ENCODE measurements at places on chromosomes 5 and 9.

DNA sequence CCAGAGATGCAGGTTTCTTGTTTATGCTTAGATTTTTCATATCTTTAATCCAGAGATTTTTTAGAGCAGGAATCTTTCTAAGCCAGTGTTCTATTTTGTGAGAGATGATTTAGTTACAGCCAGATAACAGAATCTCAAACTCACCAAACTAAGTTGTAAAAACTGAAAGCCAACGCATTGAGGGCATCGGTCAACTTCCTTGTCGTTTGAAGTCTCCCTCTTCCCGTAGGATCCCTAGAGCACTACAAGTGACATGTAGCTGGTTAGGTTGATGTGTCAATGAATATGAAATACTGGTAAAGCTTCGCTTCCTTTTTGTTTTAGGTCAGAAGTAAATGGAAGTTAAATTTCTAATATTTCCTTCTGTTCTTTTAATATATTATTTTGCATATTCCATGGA lies 139.6 kb downstream of the YIPF5 start:
- no peak for DNase-seq

GRCh38 chr9:35516479-35516878 lies 26.6 kb downstream of the RUSC2 start:
- DNase-seq = no peak

DNA sequence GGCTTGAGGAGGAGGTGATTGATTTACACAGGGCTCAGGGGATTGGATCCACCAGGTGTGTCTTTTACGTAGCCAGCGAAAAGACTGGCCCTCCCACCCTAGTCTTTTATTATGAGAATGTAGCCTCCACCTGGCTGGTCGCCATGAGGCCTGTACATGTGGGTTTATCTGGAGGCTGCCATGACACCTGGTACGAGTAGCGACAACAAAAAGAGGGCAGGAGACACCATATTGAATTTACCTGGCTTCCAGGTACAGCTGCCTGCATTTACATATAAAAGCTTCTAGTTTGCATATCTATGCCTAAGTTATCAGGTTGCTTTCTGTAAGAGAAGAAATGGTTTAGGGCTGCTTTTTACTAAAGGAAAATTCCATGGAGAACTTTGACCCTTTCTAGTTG lies 1173.7 kb upstream of the SEMA6A start:
- no peak for DNase-seq

DNA sequence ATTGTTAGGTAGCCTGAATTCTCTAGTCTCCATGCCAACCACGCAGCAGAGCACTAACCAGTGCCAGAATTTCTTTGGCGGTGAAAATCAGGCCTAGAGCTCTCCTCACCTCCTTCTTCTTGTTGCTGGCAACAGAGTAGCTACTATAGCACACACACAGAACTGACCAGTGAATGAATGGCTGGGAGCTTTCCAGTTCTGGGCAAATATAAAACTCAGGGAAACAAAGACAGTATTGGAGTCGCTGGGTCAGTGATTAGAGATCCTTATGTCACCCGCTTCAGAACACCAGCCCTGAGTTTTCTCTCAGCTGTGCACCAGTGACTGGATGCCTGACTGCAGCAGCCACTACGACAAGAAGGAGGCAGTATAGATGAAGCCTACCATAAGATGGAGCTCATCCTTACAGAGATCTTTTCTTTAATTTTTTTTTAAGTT lies 26.9 kb upstream of the FEM1C start:
- no peak for DNase-seq

DNA sequence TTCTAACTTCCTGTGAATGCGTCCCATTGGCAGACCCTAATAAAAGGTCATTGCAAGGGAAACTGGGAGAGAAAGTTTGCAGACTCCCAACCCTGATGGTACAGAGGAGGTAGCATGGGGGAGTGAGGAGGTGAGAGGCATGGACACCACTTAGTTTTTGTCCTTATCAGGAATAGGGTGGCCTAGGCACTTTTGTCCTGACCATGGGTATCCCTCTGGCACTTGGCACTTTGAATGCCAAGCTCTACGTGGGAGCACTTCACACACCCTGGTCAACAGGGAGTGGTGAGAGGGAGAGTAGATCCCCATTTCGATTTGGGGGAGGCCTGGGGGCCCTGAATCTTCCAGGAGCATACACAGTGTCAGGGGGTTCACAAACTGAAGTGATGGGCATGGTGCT lies 75.6 kb upstream of the SH3PXD2B start:
- DNase-seq = no peak

DNA sequence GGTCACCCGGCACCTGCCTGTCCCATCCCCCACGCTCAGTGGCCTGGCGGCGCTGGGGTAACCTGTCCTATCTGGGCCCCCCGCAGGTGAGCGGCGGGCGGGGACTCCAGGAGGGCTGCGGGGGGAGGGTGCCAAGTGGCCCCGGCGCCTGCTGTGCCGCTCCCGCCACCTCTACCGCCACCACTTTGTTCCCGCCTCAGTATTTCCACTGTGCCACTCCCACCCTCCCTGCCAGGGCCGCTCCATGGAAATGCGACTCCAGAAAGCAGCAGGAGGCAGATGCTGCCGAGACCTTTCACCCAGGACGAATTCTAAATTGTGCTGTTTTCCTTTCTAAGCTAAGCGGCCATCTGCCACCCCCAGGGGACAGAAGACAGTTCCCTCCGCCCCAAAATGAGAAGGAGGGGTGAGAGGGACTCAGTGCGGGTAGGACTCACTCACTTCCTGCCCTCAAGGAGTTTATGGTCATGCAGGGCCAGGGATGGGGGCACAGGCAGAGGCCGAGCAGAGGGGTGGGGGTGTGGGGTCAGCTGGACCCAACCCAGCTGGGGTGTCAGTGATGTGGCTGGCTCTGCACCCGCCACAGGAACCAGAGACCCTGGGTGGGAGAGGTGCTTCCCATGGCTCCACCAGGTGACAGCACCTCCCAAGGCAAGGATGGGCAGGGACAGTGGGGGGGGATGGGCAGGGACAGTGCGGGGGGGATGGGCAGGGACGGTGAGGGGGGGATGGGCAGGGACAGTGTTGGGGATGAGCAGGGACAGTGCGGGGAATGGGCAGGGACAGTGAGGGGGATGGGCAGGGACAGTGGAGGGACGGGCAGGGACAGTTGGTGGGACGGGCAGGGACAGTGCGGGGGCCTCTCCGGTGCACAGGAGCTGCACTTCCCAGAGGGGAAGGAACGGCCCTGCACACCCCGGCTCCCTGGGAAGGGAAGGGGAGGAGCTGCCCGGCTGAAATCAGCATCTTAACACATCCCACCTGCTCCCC lies 17.8 kb downstream of the NOTCH1 start:
- DNase-seq = peak; percentile 47

DNA sequence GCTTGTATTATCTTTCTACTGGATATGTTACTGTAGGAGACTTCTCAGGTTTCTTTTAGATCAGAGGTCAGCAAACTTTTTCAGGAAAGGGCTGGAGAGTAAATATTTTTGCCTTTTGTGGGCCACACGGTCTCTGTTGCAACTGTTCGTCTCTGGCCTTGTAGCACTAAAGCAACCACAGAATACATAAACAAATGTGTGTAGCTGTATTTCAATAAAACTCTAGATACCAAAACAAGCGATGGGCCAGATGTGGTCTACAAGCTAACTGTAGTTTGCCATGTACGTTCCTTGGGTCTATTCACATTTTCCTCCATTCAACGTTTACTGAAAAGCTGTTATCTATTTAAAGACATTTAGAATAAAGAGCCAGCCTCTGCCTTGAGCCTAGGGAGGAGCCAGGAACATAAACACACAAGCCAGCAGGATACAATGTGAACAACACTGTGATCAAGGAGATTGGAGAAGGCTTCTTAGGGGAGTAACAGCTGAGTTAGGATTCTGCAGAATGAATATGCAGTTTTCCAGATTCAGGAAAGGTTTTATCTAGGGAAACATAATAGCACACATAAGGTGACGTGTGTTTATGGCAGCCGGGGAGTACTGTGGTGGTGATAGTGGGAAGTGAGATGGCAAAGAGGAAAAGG lies 33.0 kb upstream of the HOMER1 start:
- DNase-seq = no peak

DNA sequence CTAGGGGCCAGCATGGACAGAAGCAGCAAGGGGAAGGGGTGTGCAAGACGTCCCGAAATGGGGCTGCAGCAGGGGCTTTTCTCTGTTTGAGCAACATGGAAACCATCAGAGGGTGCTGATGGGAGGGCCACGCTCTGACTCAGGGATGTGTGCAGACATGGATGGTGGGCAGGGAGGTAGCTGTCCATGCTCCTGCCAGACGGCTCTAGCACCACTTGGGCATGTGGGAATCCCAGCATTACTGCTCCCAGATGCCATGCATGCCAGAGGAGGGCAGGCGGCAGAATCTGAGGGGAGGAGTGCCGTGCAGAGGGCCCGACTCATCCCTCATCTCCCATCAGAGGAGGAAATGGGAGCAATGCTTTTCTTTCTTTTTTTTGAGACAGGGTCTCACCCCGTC lies 45.6 kb upstream of the SLC25A51 start:
- no peak for DNase-seq

- no peak for DNase-seq
Observed at GRCh38 chr5:138455232-138455930, 9.9 kb upstream of the EGR1 start.

DNA sequence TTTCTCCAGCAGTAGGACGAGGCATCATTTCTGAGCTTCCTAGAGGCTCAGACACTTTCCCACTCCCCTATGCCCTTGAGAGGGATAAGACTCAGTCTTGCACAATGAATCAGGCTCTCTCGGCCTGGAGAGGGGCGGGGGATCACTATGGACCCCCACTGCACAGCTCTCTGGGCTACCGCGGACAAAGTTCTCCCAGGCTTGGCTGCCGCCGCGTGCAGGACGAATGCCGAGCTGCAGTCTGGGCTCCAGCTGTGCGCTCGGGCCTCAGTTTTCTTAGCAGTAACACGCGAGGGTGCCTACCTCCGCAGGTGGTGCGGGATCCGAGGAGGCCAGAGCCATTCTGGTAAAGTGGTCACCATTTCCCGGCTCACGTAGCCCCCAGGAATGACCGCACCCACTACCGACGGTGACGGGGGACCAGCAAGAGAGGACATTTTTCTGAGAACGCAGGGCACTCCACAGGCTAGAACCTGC lies 3.4 kb upstream of the MYORG start:
- no peak for DNase-seq

GRCh38 chr5:93653716-93654115 lies 70.7 kb downstream of the NR2F1 start:
- no peak for DNase-seq

- no peak for DNase-seq
Observed at GRCh38 chr5:62521319-62521718, 57.3 kb upstream of the LRRC70 start.

- DNase-seq = no peak
Observed at GRCh38 chr5:33531824-33532223, 91.1 kb downstream of the TARS1 start.

- DNase-seq = no peak
Observed at GRCh38 chr9:115759426-115759825, 394.2 kb upstream of the PAPPA start.

DNA sequence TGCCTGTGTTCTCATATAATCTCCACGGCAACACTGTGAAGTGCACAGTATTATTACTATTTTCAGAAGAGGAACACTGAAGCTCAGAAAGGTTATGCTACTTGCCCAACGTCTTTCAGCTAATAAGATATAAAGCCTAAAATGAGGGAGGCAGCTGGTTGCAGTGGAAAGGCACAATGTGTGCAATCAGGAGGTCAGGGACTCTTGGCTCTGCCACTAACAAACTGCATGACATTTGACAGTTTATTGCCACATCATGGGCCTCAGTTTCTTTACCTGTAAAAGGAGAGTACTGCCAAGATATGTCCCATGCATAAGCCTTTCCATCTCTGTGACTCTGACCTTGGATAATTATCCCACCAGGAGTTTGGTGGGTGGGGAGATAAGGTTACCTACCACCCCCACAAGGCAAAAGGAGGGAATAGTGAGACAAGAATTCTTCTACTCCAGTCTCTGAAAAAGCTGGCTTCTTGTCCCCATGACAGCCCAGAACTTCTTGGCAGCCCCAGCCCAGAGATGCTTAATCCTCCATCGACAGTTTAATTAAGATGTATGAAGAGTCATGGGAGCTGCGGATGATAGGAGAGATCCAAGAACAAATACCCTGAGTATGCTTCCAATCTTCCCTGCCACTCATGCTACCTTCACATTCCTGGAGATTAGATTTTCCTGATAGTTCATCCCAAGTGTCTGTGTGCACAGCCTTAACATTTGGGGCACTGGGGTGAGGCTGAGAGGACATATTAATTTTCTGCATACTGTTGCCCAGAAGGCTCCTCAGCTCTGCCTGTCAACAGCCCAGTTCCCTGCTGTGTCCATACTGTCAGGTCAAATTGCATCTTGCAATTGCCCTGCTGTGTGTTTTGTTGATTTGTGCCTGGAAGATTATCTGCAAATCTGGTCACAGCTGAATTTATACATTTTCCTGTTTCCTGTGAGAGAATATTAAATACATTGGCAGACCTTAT lies 271.2 kb downstream of the FAM114A2 start:
- no peak for DNase-seq

DNA sequence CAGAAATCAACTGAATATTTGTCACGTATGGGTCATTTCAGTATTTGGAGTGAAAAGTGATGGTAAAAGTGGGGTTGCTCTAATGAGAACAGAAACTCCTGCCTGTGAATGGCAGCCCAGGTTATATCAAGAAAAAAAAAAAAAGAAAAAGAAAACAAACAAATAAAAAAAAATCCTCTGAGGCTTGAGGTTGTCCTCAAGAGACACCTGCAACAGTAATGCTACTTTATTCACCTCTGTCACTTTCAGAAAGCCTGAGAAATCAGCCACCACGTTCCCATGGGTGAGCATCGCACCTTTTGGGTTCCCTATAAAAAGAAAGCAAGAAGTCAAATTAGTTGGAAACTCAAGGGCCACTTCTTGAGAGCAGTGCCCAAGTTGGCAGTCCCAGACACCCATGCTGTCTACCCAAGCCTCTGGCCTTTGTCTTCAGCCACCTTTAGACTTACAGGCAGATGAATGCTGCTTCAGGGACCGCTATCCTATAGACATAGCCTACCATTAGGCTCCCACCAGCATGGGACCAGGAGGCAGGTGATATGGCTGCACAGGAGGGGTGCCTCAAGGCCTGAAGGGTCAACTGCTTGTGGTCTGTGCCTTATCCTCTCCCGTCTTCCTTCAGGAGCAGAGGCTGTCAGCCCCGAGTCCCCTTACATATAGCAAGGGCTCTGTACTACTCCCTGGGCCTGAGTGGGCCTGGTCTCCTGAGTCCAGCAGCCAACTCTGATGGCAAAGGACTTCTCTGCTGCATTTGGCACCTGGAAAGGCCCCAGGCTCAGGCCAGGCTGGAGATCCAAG lies 31.1 kb upstream of the MEIKIN start:
- DNase-seq = no peak

GRCh38 chr5:89255845-89256463 lies 373.0 kb upstream of the MEF2C start:
- no peak for DNase-seq

DNA sequence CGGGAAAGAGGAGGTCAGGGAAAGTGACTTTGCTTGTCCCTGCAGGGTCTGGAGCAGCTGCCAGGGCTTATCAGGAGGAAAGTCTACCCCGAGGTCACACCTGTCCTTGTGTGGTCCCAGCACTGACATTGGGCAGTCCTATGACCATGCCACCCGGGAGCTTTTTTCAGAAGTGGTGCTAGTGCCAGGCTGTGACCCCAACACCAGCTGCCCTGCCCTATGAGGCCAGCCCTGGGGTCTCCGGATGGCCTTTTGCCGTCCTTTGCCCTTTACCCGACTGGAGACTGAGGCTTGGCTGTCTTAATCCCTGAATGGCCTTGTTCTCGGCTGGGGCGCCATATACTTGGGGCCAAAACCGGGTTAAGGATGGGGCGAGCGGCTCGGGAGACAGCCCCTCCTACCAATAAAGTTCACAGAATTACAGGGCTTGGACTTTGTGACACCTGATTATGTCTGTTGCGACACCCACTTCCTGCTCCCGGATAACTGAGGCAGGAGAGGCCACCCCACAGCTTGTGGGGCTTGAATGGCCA lies 22.2 kb upstream of the SLC9A3 start:
- no peak for DNase-seq
